ENCODE measurements at places on chromosomes 3 and 15.

- DNase-seq, result no peak
Measured at GRCh38 chr3:52816654-52817053, 13.8 kb downstream of the ITIH4 start.

GRCh38 chr3:117630885-117631284 lies 921.3 kb downstream of the TUSC7 start:
- DNase-seq, result no peak

DNA sequence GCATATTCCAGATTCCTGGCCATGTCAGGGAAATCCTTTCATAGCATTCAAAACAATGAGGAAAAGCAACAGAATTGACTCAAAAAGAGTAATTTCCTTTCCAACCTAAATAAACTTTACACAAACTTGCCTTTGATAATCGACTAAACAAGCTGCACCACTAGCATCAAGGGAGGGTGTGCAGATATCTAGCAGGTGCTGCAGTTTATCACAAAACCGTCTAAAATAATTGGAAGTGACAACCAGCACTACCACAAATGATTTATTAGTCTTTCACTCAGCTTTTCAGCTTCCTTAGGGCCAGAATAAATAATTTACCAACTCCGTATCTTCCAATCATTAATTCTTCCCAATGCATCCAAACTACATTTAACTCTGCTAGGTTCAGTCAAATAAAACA lies 71.7 kb downstream of the TBC1D5 start:
- no peak for DNase-seq

DNA sequence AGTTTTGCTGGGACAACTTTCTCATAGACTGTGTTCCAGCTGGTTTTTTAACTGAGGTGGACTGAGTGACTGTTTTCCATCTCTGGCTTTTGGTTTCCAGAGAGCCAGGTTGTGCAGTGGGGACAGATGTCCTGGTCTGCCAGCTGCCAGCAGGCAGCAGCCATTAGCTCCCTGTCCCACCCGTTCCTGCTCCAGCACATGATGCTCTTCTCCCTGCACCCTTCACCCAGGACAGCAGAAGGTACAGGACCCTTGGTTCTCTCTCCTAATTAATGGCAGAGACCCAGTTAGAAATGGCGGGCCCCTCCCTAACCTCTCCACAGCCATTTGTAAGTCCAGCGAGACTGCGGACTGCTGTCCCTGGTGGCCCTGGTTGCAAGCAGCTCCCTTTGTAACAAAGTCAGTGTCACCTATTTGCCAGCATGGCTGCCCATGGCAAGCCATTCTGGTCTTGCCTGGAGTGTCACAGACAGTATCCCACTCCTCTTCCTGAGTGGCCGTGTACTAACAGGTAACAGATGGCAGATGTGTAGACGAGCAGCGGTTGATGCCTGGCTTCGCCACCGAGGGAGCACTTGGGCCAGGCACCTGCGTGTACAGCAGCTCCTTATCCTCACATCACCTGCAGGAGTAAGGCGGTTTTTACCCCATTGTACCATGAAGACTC lies 148.3 kb downstream of the DNAJB8 start:
- DNase-seq, result no peak

- no peak for DNase-seq
Measured at GRCh38 chr3:128180436-128180835, 27.2 kb downstream of the EEFSEC start.

- DNase-seq, result peak; percentile 16
Measured at GRCh38 chr3:39718674-39719595, 90.5 kb upstream of the MYRIP start.

GRCh38 chr15:101181349-101181748 lies 70.5 kb downstream of the CHSY1 start:
- DNase-seq, result no peak

- no peak for DNase-seq
Measured at GRCh38 chr3:66490214-66490613, 10.6 kb downstream of the LRIG1 start.

DNA sequence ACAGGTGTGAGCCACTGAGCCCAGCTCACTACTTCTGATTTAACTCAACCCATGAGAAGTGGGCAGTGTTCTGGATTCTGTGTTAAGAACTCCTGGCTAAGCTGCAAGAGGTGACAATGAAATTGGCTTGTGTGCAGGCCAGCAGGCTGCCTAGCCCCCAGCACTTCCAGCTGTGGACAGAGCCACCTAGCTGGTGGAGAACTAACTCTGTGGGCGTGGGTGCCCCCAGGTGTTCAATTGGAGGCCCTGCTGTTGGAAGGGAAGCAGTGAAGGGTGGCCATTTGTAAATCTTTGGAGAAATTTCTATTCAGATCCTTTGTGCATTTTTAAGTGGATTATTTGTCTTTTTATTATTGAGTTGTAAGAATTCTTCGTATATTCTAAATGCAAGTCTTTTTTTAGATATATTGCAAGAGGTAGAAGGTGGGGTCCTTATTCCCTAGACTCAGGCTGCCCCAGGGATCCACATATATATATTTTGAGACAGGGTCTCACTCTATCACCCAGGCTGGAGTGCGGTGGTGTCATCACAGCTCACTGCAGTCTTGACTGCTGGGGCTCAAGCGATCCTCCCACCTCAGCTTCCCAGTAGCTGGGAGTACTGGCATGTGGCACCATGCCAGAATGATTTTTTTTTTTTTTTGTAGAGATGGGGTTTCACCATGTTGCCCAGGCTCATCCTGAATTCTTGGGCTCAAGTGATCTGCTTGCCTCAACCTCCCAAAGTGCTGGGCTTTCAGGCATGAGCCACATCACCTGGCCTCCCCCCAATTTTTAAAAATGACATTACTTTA lies 7.2 kb upstream of the SCAMP5 start:
- DNase-seq, result peak; percentile 43

DNA sequence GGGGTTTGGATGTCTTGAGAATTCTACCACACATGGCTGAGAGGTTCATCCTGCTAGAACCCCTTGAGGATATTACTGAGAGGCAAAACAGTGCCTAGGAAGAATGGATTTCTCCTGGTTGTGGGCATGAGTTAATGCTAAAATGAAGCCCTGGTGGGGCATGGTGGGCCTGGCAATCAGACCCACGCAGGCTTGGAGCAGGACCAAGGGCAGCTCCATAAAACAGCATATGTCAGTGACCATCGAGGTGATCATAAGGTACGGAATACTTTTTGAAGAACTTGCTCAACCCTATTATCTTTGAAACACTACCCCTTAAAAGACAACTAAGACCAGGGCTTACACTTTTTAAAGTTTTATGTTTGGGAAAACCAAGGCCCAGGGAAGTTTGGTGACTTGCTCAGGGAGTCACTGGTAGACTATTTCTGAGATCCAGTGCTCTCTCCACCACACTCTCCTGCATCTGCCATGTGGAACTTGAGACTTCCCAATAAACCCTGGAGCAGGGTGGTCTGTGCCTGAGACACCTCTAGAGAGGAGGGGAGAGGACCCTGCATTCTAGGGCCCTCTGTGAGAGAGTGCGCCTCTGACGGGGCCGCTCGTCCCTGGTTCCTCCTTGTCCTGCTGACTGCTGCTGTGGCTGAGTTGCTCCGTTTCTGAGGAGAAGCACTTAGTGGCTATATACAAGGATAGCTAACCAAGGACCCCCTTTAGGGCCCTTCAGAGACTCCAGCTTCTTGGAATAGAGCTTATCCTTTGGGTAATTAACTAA lies 28.0 kb upstream of the TIMP4 start:
- DNase-seq, result no peak

- DNase-seq, result peak; percentile 52
Measured at GRCh38 chr3:14371573-14372474, 30.6 kb upstream of the SLC6A6 start.

DNA sequence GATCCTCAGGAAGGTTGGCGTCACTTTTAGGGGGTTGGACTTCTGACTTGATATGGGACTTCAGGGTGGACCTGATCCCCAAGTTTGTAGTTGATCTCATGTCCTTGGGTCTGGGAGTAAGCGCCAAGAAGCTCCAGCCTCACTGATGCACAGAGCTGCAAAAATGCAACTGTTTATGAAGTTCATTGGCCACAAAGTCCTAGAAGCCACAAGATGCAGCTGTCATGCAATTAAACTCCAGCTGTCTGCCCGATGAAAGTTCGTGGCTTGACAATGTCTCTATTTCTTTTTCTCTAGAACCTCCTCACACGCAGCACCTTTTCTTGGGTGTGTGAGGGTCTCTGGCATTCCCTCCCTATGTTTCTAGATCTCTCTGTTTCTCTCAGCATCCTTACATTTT lies 9.2 kb upstream of the ACAN start:
- no peak for DNase-seq

GRCh38 chr3:16231983-16232382 lies 32.8 kb downstream of the DPH3 start:
- DNase-seq, result no peak

GRCh38 chr15:69303337-69304181 lies 4.8 kb downstream of the PAQR5 start:
- no peak for DNase-seq

GRCh38 chr15:81222007-81222406 lies 25.3 kb downstream of the IL16 start:
- no peak for DNase-seq

- no peak for DNase-seq
Measured at GRCh38 chr15:48063411-48063985, 57.3 kb upstream of the SLC24A5 start.

All from mammary epithelial cell (primary cell).